ENCODE measurements at places on chromosomes 6 and 20.

DNA sequence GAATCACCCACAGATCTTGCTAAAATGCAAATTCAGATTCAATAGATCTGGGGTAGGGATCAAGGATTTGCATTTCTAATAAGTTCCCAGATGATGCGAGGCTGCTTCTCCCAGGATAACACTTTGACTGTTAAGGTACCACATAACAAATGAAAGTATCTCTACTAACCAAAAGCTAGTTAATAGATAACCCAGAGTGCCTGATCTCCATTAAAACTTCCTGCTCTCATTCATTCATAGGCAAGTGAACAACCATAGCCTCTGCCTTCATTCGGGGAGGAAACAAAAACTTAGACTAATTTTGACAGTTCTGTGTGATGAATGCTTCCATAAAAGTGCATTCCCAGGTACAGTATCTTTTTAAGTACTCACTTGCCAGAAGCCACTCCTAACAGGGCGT is 265.6 kb upstream of the BTBD3 start:
- DNase-seq: no peak

DNA sequence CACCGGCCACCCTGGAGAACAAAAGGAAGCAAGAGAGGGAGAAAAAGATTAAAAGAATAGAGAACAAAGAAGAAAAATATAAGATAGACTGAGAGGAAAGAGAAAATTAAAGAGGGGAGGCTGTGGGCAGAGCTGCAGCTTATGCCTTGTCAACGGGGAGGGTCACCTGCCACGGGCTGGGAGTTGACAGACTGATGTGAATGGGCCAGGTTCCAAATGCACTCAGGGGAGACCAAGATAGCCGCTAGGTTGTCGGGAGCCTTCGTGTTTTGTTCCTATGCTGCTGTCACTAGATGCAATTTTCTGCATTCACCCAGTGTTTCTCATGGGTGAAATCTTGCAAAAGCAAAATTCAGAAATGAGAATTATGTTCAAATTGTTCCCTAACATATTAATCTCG is 119.6 kb upstream of the MTHFD1L start:
- no peak for DNase-seq

- DNase-seq: no peak
Measured at GRCh38 chr6:89582669-89583325, 55.8 kb downstream of the LYRM2 start.

DNA sequence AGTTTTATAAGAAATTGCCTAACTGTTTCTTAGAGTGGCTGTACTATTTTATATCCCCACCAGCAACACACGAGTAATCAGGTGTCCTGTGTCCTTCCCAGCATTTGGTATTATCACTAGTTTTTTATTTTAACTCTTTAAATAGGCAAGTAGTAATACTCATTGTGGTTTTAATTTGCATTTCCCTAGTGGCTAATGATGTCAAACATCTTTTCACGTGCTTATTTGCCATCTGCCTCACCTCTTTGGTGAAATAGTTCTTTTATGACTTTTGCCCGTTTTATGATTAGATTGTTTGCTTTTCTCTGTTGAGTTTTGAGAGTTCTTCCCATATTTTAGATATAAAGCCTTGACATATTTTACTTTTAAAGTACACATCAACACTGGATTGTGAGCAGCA is 57.8 kb downstream of the GCLC start:
- no peak for DNase-seq

- DNase-seq: no peak
Measured at GRCh38 chr6:163338671-163339405, 75.7 kb upstream of the QKI start.

DNA sequence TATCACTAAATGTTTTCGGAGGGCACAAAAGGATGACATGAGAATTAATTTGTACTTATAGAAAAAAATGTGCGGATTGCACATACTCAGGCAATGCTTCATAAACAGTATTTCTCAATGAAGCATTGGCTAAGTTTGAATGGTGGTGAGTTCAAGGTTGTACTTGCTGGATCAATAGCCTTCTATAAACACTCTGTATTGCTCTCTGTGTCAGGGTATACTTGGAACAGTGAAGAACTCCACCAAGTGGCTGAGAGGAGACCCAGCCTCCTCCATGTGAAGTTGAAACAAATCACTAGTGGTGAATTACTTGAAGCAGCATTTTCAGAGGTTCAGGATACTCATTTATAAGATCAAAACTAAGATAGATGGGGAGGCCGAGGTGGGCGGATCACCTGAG is 360.6 kb downstream of the RIMS1 start:
- no peak for DNase-seq

GRCh38 chr6:170287371-170287876 is 3.5 kb downstream of the DLL1 start:
- no peak for DNase-seq

DNA sequence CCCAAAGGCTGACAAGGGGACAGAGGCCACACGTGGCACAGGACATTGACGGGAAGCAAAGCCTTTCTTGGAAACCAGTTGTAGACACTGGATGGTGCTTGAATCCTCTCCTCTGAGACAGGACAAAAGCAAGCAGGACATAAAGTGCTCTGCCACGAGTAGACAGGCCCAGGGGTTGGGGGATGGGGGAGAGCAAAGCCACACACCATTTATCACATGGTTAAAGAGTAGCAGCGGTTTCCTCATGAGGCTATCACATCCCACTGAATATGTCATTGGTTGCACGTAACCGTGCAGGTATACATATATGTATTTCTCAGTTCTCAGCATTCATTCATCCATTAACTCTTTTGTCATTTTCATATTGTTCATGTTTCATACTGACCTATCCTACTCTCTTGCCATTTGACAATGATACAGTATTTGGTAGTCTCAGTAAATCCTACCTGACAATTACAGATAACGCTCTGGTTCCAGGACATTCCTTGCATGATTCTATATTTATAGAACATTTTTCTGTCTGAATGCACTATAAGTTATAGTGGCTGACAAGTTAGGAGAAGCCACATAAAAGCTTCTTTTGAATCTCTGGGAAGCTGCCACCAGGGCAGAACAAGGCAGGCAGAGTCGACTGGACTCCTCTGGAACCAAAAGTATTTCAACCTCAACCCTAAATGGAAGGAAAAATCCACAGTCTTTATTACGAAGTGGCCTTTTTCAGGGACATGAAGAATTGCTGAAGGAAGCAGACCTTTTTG is 23.5 kb downstream of the METTL24 start:
- DNase-seq: no peak

GRCh38 chr6:7731294-7731693 is 5.4 kb downstream of the BMP6 start:
- peak; percentile 18 for DNase-seq

DNA sequence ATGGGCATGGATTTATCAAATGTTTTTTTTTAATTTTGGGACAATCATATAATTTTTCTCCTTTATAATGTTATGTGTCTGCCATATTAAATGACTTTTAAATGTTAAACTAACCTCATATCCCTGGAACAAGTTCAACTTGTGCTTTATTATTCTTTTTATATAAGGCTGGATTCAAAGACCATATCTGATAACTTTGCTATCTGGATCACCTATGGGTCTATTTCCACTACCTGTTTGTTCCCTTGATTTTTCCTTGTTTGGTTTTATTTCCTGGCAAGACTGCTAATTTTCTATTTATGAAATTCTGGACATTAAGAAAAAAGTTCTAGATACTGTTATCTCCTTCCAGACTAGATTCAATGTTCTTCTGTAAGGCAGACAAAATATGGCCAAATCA is 58.8 kb downstream of the TXNDC5 start:
- no peak for DNase-seq

DNA sequence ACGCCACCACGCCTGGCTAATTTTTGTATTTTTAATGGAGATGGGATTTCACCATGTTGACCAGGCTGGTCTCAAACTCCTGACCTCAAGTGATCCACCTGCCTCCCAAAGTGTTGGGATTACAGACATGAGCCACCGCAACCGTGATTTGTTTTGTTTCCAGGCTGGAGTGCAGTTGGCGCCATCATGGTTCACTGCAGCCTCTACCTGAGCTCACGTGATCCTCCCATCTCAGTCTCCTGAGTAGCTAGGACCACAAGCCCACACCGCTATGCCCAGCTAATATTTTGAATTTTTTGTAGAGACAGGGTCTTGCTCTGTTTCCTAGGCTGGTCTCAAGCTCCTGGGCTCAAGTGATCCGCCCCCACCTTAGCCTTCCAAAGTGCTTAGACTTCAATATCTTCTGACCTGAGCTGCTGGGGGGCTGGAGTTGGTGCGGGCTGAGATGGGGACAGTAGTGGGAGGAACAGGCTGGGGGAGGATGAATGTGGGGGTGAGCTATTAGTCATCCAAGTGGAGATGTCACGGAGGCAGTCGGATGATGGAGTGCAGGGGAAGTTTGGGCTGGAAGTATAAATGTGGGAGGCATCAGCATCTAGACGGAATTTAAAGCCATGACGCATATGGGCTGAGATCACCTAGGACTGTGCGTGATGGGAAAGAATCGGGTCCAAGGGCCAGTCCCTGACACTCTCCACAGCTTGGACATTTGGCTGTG is 23.1 kb upstream of the ZMYND8 start:
- DNase-seq: peak; percentile 81

- no peak for DNase-seq
Measured at GRCh38 chr20:481167-481566, 18.8 kb upstream of the TBC1D20 start.

DNA sequence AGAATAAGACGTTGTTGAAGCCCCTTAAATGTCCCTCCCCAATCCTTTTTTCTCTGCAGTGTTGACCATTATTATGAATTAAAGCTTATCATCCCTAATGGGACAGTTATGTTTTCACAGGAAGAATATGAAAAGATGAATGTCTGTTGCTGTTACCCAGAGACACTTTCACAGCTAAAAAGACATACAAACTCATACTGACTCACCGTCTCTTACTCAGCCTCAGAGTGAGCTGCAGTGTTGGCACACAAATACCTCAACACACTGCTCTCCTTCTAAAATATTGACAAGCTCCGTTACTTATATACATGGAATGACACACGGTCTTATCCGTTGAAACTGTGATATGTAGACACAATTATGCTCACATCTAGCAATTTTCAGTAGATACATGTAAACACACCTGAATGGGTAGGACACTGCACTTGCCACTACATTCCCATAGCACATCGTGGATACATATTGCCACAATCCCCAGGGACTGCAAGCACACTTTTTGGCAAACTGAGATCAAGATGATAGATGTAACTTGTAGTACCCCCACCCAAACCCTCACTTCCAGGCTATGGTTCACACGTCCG is 9.6 kb upstream of the SAPCD1 start:
- no peak for DNase-seq

DNA sequence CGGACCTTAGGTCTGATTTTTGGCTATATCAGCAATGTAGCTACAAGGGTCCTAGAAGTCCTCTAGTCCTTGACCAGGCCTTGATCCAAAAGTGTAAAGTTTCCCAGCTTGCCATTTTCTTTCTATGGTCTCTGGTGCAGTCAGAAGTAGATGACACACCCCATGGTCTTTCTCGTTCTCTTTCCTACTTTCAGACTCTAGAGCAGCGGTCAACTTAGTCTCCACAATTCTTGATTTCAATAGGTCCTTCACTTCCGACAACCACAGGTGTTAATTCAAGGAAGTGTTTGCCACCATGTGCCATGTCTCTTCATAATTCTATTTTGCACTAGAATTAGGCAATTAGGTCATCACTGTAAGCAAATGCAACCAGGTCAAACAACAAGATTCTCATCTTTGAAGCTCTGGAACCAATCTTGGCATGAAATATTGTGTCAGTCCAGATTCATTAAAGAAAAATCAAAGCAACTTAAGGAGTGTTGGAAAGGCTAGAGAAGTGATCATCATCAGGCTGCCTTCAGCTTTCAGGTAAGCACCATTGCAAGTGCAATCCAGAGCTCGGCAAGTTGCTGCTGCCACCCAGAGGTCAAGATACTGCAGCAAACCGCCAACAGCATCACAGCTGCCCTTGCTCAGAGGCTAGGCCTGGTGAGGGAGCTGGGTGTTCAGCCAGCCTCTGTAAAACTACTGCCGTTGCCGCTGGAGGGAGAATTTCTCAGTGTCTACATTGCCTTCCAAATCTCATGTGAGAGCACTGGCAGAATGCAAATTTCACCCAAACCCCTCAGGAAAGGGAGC is 5.6 kb upstream of the SYNE1 start:
- DNase-seq: peak; percentile 52

- no peak for DNase-seq
Measured at GRCh38 chr6:104428184-104428583, 431.5 kb downstream of the HACE1 start.

Measured in inflammatory macrophage treated with lipopolysaccharide for 4 hours (primary cell).